ENCODE measurements at places on chromosomes 12 and 14.

DNA sequence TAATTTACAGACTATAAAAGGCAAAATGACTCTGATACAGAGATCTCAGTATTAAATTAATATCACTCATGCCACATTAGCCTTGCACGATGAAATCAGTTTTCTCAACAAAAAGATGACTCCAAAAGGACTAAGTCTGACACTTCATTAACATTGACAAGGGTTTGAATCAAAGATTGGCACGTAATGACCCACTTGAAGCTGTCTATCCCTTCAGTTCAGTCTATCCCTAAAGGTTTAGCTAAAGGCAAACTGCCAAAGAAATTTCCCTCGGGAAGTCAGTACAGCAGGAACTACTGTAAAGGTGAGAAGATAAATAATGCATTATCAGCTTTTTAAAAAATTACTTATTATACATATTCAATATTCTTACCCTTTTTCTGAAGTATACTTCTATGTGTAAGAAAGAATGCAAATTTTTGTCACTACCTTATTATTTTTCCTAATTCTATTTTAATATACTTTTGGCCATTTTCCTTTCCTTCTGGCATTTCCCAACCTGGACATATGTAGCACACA is 127.1 kb downstream of the NELL2 start:
- no peak for DNase-seq

DNA sequence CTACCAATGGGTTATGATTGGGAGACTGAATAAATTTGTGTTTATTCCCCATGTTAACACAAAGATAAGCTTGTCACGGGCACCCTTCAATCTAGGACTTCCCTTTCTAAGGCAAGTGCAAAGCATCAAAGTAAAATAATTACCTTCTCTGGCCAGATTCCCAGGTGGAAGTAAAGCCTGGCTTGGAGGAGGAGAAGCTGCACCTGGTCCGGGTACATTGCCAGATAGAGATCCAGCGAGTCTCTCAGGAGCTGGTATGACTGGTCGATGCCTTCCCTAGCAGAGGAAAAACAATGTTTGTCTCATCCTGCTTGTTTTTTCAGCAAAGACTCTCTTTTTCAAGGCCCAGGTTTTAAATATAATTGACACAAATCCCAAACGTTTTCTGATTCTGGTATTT is 24.9 kb downstream of the FBXO21 start:
- no peak for DNase-seq

GRCh38 chr14:64987438-64987767 is 708 bp downstream of the FNTB start:
- no peak for DNase-seq

DNA sequence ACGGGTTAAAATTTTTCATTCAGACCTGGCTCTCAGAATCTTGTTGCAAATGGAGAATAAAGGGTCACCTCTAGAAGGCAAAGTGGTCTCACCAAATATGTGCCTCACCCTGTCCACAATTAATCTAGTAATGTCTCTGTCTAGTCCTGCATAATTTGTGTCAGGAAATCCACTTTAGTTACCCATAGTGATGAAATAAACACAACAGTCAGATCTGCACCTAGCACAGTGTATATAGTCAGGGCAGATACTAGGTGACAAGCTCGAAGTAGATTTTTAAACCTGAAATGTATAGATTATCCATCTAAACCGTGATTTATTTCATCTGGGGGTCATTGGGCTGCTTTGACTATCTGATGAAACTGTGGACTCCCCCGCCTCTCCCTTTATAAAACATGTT is 15.9 kb upstream of the FLVCR2 start:
- no peak for DNase-seq

DNA sequence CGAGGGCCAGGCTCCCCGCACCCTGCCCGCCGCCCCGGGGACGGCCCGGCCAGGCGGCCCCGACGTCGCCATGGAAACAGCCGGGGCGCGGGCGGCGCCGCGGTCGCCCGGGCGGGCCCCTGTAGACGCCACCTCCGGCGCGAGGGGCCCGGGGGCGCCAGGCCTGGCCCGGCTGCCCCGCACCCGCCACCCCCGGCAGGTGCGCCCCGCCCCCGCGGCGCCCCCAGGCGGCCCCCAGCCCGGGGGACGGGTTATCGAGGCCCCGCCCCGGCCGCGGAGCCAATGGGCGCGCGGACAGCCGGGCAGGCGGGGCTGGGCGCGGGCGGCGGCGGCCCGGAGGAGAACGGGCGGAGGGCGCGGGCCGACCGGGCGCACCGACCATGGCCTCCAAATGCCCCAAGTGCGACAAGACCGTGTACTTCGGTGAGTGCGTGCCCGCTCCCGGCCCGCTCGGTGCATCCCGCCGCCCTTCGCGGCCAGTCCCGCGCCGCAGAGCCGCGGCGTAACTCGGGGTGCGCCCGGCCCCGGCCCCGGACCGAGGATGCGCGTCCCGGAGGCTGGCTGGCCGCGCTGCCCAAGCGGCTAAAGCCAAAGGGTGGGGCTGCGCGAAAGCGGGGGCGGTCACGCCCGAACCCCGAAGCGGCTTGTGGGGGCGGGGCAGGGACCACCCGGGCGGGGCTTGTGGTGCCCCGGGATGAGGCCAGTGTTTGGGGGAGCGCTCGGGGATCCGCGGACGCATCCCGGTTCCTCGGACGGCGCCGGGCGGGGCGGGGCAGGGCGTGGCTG is at the start of gene CRIP2:
CRIP2 (plus strand) TSS at position 339 of the 786 bp plus-strand sequence; CDS start at position 381, 42 bp downstream.
- no peak for DNase-seq

- DNase-seq, result no peak
Measured at GRCh38 chr12:60075091-60075490, 479.3 kb downstream of the SLC16A7 start.

DNA sequence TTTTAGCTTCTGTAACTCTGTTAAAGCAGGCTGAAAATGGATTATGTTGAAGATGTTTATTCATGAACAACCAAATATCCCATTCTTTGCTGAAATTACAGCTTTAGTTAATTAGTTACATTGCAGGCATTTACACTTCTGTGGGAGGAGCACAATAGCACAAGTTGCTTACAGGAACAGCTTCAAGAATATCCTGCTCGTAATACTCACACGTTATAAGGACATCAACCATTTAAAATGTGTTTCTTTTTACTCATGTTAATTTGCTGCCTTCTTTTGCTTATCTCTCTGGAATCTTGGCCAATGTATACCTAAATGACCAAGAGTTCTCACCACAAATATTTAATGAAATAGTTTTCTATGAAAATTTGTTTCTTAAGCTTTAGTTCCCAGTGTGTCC is 305.2 kb upstream of the SYT1 start:
- DNase-seq, result no peak

GRCh38 chr12:71942703-71943102 is 4.1 kb downstream of the TPH2 start:
- DNase-seq, result no peak

DNA sequence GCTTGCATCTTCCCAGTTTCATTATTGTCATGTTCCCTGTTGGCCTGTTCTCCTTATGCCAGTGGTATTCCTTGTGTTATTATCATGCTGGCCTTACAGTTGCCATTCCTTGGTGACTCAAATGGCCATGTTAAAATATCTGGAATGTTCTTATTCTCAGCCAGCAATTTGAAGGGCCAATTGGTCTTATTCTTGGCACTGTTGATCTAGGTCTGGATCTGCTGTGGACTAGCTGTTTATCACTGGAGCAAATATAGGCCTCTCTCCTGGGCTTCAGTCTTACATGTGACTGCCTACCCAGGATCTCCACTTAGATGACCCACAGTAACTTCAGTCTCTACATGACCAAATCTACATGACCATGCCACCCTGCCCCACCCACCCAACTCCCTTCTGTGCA is 5.4 kb downstream of the CIPC start:
- DNase-seq, result no peak

- DNase-seq, result no peak
Measured at GRCh38 chr14:94175011-94175745, 1.1 kb downstream of the PPP4R4 start.

DNA sequence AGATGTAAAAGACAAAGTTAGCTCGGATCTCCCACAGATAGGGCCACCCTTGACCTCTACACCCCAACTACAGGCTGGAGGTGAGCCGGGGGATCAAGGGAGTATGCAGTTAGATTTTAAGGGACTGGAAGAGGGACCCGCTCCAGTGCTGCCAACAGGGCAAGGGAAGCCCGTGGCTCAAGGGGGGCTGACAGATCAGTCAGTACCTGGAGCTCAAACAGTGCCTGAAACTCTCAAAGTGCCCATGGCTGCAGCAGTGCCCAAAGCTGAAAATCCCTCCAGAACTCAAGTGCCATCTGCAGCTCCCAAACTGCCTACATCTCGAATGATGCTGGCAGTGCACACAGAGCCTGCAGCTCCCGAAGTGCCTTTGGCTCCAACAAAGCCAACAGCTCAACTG is 10.4 kb downstream of the NYNRIN start:
- no peak for DNase-seq

GRCh38 chr12:76568888-76569551 is 9.4 kb upstream of the OSBPL8 start:
- DNase-seq, result no peak

DNA sequence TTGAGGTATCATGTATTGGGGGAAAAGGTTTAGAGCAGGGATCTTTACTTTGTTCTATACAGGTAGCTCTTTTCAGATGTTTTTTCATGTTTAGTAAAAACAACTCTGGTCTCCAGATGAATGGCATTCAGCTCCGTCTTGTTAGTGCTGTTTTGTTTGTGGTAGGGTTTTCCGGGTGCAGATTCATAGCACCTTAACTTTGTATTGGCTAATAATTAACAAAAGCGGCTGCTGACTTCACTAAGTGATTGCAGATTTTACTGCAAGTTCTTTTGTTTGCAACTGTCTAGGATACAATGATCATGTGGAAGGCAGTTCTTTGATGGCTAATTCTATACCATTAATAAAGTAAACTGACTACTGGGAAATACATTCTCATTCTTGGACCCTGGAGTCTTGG is 32.2 kb upstream of the BHLHE41 start:
- DNase-seq, result no peak

DNA sequence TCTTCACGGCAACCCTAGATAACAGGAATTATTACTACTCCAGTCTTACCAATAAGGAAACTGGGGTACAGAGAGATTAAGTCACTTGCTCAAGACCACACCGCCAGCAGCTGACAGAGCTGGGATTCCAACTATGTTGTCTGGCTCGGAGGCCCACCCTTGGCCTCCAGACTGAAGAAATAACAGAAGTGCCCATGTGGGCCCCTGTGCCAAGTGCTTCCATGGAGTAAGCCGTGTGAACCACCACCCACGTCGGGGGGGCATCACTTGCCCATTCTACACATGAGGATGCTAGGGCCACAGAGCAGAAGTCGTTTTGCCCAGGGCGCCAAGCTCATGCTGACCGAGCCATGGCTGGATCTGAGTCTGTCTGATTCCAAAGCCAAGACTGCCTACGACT is 926 bp upstream of the CMKLR1 start:
- DNase-seq, result no peak

GRCh38 chr12:120072472-120073249 is 43.9 kb downstream of the RAB35 start:
- DNase-seq, result no peak

DNA sequence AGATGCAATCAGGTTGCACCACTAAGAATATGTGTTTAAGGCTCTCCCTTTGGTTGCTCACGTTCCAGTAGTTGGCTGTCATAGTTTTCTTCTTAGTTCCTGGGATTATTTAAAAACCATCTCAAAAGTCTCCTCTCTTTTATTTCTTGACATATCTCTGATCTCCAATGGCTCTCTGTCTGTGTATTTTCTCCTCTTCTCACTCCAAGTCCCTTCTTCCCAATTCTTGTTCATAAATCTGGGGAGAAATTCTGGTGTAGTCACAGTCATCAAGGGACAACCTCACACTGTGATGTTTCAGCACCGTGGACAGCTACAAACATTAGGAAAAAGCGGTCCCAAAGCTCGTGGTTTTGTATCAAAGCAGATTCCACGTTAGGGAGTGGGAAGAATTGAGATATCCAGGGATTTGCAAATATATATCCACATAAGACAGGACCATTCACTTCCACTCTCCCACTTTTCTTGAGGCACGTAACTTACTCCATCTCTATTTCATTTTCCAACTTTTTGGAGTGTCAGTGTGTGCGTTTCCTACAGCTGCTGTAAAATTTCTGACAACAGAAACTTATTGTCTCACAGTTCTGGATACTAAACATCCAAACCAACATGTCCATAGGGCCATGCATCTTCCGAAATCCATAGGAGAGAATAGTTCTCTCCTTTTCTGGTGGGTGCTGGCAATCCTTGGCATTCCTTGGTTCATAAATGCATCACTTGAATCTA is 80.6 kb upstream of the TMEM233 start:
- DNase-seq, result no peak

DNA sequence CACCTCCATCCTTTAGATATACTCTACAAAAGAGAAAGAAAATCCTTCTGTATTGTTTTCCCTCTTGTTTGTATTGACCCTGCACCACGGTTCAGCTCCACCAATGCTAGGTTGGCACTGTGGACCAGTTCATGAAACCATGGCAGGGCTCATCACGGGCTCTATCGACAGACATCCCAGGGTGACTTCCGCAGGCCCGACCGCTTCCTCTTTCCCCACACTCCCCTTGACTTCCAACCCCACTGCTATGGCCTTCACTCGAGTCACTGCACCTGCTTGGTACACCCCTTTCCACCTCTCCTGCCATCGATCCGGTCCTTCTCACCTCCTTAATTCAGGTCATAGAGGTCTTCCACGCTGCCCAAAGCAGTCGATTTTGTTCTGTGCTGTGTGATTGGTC is 21.2 kb upstream of the AKAP5 start:
- DNase-seq, result no peak

DNA sequence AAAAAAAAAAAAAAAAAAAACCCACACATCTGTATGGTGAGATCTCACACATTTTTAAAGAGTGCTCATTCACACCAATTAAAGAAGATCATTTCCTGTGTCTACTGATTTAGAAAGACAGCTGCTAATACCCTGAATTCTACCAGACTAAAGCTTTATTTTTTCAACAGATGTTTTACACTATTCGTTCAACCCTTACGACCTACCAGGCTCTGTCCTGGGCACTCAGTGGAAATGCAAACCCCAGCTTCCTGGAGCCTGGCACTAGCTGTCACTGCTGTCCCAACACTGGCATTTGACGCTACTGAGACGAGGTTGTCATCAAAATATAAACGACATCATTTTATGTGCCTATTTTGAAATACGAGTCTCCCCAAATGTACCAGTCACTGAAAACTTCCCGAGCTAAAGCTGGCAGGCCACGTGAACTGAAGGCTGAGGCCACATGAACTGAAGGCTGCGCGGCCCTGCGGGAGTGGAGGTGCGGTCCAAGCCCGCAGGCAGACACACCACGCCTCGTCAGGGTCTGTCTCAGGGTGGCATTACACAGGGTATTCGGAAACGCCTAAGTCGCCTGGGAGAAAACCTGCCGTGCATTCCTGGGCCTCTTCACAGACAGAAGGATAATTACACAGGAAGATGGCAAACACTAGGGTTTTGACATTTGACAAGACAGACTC is 27.2 kb downstream of the SLC15A4 start:
- DNase-seq, result no peak

DNA sequence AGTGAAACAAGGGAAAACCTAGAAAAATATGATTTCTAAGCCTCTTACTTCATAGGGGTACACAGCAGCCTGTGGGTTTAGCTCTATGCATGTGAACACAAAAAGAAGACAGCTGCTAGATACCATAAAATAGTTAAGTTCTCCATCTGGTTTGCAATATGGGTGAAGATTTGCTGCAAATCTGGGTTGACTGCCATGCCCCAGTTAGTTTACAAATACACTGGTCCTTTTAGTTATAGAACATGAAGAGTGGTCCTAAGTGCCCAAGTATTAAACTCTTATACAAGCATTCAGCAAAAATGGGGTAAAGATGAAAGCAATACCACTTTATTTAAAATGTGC is 176.1 kb downstream of the AEBP2 start:
- no peak for DNase-seq

All from SK-N-MC (cell line).